ENCODE measurements at places on chromosomes 7 and 10.

DNA sequence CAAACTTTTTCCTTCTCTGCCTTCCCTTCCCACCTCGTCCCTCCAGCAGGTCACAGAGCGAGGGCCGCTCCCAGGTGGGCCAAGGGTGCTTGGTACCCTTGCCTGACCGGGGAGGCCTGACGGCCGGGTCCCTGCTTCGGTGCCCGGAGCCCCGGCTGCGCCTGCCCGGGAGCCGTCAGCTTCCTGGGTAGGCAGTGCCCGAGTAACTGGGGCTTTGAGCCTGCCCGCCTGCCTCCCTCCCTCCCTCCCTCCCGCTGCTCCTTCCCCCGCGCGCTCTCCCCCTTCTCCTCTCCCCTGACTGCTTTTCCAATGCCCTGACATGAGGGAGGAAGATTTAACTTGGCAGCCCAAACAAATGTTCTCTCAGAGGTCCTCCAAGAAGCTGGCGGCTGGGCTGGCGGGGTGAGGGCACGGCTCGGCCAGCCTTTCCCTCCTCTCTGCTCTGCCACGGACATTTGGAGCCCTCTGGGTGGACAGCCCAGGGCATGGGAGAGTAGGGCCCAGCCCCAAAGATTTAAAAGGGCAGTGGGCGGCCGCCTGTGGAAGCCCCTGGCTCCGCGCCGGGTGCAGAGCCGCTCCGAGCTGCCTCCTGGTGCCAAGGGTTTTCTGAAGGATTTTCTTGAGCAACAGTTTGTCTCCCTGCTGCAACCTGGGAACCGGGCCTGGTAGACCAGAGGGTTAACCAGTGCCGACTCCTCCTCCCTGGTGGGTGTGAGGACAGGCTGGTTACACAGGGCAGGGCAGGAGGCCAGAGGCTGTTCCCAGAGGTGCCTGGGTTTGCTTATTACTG lies 2.0 kb downstream of the ZMIZ1 start:
- peak; percentile 84 for DNase-seq

- DNase-seq, result no peak
These were observed 10.2 kb upstream of the EPC1 start for GRCh38 chr10:32357056-32357735.

DNA sequence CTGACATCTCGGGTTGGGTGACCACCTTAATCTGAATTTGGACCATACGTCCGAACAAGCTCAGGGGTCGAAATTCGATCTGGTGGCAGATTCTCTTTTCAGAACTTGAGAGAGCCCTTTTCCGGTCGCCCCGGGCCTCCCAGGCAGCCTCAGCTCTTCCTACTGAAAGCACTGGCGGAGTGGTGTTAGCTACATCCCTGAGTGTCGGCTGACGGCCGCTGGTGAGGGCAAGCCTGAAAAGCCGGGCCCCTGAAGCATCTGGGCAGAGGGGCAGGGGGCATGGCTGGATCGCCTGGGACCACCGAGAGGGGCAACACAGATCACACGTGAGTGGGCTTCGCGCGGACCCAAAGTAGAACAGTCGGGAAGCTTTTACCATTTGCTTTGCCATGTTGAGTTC lies 116.1 kb downstream of the SMURF1 start:
- no peak for DNase-seq

DNA sequence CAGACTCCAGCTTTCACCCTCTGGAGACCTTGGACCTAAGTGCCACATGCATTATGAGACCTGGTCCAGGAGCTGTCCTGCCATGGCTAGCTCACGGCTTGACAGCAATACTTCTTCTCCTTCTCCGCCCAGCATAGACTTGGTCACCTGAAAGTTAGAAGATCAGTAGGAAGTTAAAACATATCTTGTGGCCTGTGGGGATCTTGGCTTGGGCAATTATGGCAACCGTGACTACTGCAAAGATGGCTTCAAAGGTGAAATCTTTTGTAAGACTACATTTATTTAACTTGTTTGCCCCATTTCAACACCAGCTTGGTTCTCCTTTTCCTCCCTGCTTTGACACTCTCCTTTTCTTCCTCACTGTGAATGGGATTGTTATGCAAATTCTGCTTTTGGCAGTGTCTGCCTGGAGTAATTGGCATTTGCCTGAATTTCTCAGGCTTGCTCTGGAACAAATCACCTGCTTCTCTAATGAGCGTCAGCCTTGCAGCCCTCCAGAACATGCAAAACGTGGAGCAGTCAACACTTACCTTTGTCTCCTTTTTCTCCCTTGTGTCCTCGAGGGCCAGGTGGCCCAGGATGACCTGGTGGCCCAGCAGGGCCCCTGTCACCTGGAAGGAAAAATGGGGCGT lies 53.4 kb downstream of the COL17A1 start:
- DNase-seq, result no peak

DNA sequence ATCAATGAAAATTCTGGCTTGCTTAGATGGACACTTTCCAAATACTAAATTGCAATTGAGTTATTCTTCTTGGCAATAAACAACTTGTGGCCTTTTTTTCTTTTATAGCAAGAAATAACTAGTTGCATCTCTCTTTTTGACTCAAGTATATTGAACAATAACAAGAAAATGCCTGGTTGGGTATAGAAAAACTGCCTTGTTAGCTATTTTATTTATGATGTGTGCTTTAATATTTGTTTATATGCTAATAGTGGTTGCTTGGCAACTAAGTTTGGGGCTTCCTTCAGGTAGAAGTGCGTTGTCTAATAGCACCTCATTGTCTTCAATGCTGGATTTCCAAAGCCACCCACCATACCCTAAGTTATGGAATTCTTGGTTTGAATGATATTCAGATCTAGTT lies 30.1 kb upstream of the PPP1R3C start:
- DNase-seq, result no peak

GRCh38 chr7:6243168-6243567 lies 29.3 kb downstream of the CYTH3 start:
- DNase-seq, result no peak

All from M059J (cell line).